Right lobe of liver (tissue), 6 donors: ENCODE measurements at places on chromosomes 12 and 14.

DNA sequence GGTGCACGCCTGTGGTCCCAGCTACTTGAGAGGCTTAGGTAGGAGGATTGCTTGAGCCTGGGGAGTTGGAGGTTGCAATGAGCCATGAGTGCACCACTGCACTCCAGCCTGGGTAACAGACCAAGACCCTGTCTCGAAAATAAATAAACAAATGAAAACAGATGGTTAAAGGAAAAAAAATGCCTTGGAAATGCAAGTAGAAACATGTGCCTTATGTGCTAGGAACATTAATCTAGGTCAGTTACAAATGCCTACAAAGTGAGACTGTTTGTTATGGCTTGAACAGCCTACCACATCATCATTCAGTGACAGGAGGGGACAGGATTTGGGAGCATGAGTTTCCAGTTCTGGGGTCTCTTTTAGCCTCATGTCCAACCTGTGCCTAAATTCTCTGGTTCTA is 52.4 kb upstream of the BCAT1 start:
- no peak for DNase-seq

- DNase-seq: no peak
Measured at GRCh38 chr14:74491956-74492775, 939 bp downstream of the NPC2 start.

GRCh38 chr12:53791735-53792326 is 40.1 kb upstream of the CISTR start:
- DNase-seq: no peak

GRCh38 chr14:88454886-88455285 is 69.4 kb downstream of the SPATA7 start:
- DNase-seq: no peak

DNA sequence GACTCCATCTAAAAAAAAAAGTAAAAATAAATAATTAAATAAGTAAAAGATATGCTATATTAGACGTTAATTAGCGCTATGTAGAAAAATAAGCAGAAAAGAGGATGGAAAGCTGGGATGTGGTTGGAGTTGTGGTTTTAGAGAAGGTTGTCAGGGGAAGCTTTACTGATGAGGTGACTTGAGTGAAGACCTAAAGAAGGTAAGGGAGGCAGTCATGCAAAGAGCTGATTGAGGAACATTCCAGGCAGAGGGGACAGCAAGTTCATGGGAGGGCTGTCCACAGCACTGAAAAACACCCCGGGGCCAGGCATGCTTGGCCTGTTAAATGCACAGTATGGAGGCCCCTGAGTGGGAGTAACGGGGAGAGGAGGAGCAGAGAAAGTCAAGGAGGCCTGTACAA is 15.7 kb downstream of the SMAGP start:
- no peak for DNase-seq

- no peak for DNase-seq
Measured at GRCh38 chr12:102426599-102427542, 53.5 kb downstream of the IGF1 start.

DNA sequence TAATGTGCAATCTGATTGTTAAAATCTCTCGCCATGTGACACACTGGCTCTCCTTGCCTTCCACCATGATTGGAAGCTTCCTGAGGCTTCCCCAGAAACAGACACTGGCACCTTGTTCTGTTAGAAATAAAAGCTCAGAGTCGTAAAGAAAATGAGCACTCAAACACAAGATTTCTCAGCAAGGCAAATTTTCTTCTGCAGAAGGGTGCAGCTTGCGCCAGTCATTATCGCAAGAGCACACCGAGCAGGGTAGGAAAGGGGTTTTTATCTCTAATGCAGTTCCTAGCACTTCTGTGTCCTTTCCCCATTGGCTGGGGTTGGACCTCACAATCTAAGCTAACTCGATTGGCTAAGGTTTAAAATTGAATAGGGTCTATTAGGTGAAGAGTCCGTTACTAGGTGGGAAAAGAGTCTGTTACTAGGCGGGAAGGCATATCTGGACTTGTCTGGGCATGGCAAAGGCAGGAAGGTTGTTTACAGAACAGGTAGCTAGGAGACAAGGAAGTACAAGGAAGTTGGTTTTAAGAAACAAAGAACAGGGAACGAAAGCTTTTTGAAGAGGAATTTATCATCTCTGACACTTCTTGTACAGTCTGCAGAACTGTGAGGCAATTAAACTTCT is 62.6 kb upstream of the BICD1 start:
- DNase-seq: no peak

GRCh38 chr12:132174015-132174838 is 30.0 kb downstream of the NOC4L start:
- peak; percentile 47 for DNase-seq

- no peak for DNase-seq
Measured at GRCh38 chr14:64693810-64694165, 10.4 kb upstream of the PLEKHG3 start.

- DNase-seq: no peak
Measured at GRCh38 chr12:100498141-100498540, 24.5 kb downstream of the NR1H4 start.

GRCh38 chr12:81359736-81360135 is 281.9 kb downstream of the ACSS3 start:
- no peak for DNase-seq

DNA sequence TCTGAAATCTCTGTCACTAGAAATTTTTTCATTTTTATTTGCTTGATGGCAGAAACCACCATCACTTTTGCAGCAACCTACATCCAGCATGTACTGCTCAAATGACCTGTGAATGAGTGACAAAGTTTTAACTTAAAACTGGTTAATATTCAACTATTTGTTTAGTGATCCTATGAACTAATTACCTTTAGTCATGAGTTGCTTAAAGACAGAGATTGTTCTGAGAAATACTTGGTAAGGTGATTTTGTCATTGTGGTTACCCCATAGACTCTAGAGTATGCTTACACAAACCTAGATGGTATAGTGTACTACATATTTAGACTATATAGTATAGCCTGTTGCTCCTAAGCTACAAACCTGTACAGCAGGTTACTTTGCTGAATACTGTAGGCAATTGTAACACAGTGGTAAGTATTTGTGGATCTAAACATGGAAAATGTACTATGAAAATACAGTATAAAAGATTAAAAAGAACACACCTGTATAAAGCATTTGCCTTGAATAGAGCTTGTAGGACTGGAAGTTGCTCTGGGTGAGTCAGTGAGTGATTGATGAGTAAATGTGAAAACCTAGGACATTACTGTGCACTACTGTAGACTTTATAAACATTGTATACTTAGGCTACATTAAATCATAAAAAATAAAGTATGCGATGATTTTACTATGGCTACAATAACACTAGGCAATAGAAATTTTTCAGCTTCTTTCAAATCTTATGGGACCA is 256.6 kb upstream of the PPFIA2 start:
- no peak for DNase-seq

DNA sequence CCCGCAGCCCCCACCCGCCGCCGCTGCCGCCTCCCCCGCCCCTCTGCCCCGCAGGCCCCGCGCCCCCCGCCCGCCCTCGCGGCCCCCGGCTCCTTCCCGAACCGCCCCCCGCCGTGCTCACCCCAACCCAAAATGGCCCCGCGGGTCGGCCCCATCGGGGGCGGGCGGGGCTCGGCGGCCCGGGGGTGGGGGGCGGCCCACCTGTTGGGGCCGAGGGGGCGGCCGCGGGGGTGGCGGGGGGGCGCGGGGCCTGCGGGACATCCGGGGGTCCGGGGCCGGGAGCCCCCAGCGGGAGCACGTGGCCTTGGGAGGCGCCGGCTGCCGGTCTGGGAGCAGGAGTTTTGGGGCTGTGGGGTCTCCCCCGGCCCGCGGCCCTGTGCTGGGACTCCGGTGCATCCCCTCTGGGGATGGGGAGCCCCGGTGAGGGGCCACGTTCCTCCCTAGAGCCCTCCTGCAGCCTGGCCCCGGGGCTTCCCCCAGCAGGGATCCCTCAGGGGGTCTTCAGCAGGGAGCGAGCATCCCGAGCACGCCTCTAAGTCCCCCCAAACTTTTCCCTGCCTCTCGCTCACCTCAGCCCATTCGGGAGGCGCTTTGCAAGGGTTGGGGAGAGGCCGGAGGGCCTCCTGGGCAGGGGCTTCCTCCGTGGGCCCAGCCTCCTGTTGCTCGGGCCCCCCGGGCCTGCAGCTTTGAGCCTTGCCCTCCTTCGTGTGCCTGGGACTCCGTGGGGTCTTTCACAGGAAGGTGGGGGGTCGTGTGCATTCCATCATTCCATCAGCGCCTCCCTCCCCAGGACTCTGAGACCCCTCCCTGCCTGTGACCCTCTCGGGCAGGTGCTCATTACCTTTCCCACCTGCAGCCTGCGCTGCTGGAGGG is 710 bp downstream of the MTA1 start:
- no peak for DNase-seq

GRCh38 chr14:102711946-102712345 is 65.3 kb upstream of the TRAF3 start:
- DNase-seq: no peak

- peak; percentile 39 for DNase-seq
Measured at GRCh38 chr12:34396006-34396860, 373.9 kb downstream of the ALG10 start.

DNA sequence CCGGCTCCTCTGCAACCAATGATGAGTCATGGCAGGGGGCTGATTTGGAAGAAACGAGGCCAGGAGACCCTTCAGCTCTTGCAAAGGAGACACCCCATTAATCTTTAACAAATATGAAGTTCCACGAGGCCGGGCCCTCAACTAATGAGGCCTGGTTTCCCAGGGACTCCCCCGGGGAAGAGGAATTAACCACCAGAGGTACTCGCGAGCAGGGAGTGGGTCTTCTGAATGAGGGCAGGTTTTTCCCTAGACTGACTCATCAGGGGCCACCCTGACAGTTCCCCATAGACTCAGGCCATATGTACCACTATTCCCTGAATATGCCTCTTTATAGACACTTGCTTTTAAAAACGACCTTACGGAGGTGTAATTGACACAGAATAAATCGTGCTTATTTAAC is 150.7 kb upstream of the LHX5 start:
- DNase-seq: no peak

- DNase-seq: no peak
Measured at GRCh38 chr14:51733147-51733546, 81.4 kb downstream of the FRMD6 start.

DNA sequence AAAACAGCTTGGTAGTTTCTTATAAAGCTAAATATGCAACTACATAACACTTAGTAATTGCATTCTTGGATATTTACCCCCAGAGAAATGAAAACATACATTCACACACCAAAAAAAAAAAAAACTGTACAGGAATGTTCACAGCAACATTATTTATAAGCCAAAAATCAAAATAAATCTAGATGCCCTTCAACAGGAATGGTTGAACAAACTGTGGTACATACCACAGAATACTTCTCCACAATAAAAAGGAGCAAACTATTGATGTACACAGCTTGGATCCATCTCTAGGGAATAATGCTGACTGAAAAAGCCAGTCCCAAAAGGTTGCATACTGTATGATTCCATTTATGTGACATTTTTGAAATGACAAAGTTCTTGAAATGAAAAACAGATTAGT is 62.1 kb upstream of the SLC38A4 start:
- DNase-seq: no peak

- DNase-seq: no peak
Measured at GRCh38 chr12:104434129-104434528, 22.6 kb upstream of the CHST11 start.

GRCh38 chr14:21923820-21924219 is 250.2 kb upstream of the OR4E1 start:
- DNase-seq: no peak

- no peak for DNase-seq
Measured at GRCh38 chr12:27610374-27610773, 85.9 kb upstream of the REP15 start.

GRCh38 chr12:126582231-126582630 is 1517.0 kb downstream of the AACS start:
- DNase-seq: no peak

DNA sequence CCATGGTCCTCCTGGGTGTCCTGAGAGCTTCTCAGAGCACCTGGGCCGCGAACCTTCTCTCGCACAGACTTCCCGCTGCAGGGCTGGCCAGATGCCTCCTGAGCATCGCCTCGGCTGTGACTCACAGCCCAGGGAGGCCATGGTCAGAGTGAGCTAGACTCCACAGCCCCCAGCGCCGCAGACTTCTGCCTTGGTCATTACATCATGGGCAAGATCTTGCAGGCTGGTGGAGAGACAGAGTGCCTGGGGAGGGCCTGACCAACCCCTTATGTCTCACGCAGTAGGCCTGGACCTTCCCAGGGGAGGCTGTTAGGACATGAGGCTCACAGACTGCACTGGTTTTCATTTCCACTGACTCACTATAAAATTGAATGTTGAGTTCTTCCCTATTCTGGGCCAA is 41.8 kb downstream of the SMOC1 start:
- DNase-seq: no peak

DNA sequence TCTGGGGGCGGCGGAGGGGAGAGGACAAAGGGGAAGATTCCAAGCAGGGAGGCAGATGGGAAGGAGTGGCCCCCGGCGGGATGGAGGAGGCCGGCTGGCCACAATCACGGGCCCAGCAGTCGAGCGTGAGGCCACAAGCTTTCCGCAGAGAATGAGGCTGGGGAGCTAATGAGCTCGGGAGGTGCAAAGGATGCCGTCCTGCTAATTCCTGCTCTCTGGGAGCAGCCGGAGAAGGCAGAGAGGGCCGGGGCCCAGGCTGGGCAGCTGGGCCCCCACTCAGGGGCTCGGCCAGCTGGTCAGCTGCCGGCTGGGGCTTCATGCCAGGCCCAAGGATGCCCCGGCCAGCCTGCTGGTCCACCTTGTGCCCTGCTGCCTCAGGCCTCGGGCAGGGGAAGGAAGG is 98.1 kb upstream of the LHX5 start:
- no peak for DNase-seq

DNA sequence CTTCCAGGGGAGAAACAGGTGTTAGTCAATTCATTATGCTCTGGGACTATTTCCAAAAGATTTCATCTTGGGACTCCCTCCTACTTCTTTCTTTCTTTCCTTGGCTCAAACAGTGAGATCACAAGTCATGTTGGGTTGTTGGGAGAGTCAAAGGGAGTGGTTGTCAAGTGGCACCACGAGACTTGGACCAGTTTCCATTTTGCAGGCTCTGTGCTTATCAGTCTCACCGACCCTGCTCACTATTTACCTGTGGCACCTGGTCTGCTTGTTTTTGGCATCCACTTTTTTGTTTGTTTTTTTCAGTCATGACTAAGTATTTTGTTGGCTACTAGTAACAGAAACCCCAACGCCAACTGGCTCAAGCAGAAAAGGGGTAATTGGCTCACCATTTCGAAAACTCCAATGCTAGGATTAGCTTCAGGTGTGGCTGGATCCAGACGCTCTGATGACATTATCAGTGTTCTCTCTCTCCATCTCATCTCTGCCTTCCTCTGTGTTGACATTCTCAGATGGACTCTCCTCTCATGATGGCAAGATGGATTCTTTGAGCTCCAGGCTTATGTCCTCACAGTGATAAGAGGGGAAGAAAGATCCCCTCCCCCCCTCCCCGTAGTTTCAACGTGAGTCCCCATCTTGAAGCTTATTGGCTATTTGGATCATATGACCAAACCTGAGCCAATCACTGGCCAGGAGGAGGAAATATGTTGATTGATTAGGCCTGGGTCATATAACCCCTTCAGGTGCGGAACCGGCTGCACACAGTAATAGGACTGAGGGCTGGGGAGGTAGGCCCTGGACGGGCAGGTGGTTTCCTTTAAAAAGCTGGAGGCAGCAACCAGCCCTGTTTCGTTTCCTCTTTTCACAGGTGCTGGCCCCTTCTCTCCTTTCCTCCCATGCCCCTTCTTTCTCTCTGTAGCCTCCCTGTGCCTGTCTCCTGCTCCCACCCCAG is 84.2 kb downstream of the AACS start:
- DNase-seq: no peak
